Suprapubic skin (tissue), 4 donors: ENCODE measurements at places on chromosomes 1 and 21. TPM values are rescaled to one million over a fixed set of nuclear protein-coding genes. Genes with fewer than 3 reads are reported as not detected.

Gene HSD3B1
- 2.9 TPM for total RNA-seq

Gene SLC19A2
- total RNA-seq: 38.1 TPM

Gene NASP
- total RNA-seq: 52.4 TPM

Gene FBLIM1
- 27.3 TPM for total RNA-seq

Gene OVAAL
- total RNA-seq: not detected

Gene LIPI
- not detected for total RNA-seq

Gene OR2T11
- total RNA-seq: 0.30 TPM

Gene FAM72B
- total RNA-seq: 1.5 TPM

Gene ATP1A2
- total RNA-seq: 5.3 TPM

Gene ANKRD35
- total RNA-seq: 62.7 TPM

Gene C1QTNF12
- 6.7 TPM for total RNA-seq
